ENCODE measurements at places on chromosomes 3 and 15. TPM values are rescaled to one million over a fixed set of nuclear protein-coding genes. Genes with fewer than 3 reads are reported as not detected.

GRCh38 chr3:50303013-50303815 is at the start of gene HYAL1:
Gene HYAL1, minus strand, starts transcription at chr3:50303574. Its CDS starts 618 bp downstream, at chr3:50302956.
- no peaks in the 10 kb centered on the region for H3K27me3 ChIP-seq
- peaks cover 15% of the 10 kb centered on the region for H3K36me3 ChIP-seq
- peak; percentile 84 for DNase-seq
- H3K4me1 ChIP-seq: peaks cover 53% of the 10 kb centered on the region
- H3K4me3 ChIP-seq: peak within 1 kb of the TSS; percentile 77
- peak within 1 kb of the TSS; percentile 97 for H3K27ac ChIP-seq

GRCh38 chr15:92324101-92324963 is 69.3 kb upstream of the ST8SIA2 start:
- H3K27ac ChIP-seq: no peak overlapping the region
- H3K27me3 ChIP-seq: no peaks in the 10 kb centered on the region
- no peaks in the 10 kb centered on the region for H3K36me3 ChIP-seq
- H3K4me1 ChIP-seq: peaks cover 18% of the 10 kb centered on the region
- no peak overlapping the region for H3K4me3 ChIP-seq
- DNase-seq: peak; percentile 20

SOX14 gene
- not detected for total RNA-seq

PRKAR2A gene
- total RNA-seq: 52.2 TPM

DNA sequence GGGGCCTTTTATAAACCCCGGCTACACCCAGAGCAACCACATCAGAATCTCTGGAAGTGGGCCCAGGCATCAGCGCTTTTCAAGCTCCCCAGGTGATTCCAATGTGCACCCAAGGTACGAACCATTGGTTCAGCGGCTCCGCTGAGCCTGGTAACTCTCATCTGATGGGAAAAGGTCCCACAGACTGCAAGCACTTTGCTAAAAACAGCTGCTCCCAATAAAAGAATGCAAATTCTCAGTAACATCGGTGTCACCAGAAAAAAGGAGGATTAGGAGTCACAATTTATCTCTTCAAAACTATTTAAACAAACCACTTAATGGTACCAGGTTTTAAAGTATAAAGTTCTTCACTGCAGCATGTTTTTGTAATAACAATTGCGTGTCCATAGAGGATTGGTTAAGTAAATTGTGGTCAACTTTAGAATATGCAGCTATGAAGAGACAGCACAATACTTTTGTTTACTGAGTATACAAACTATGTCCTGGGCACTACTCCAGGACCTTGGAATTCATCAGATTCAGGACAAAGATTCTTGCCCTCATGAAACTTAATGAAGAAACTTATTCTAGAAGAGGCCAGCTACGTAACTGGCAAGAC is 660.7 kb upstream of the ADAMTS9 start:
- DNase-seq: no peak
- no peak overlapping the region for H3K4me3 ChIP-seq
- H3K4me1 ChIP-seq: peaks cover 15% of the 10 kb centered on the region
- no peak overlapping the region for H3K27ac ChIP-seq
- no peaks in the 10 kb centered on the region for H3K36me3 ChIP-seq

DNA sequence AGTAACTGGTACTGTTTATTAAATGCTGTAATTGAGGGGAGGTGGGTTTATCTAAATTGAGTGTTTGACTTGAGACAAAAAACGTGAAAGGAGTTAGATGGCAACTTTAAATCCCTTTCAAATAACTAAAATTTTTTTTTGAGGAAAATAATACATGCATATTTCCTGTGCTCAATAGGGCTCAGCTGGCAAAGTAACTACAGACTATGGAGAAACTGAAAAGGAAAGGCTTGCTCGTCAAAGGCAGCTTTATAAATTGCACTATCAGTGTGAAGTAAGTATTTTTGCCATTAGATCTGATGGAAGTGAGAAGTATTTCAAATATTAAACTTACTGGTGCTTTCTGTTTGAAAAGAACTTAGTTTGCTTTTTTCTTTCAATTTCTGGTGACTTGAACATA is 72.2 kb downstream of the DZIP3 start:
- peaks cover 17% of the 10 kb centered on the region for H3K36me3 ChIP-seq
- H3K4me3 ChIP-seq: no peak overlapping the region
- H3K4me1 ChIP-seq: no peaks in the 10 kb centered on the region
- no peaks in the 10 kb centered on the region for H3K27me3 ChIP-seq
- H3K27ac ChIP-seq: no peak overlapping the region

DNA sequence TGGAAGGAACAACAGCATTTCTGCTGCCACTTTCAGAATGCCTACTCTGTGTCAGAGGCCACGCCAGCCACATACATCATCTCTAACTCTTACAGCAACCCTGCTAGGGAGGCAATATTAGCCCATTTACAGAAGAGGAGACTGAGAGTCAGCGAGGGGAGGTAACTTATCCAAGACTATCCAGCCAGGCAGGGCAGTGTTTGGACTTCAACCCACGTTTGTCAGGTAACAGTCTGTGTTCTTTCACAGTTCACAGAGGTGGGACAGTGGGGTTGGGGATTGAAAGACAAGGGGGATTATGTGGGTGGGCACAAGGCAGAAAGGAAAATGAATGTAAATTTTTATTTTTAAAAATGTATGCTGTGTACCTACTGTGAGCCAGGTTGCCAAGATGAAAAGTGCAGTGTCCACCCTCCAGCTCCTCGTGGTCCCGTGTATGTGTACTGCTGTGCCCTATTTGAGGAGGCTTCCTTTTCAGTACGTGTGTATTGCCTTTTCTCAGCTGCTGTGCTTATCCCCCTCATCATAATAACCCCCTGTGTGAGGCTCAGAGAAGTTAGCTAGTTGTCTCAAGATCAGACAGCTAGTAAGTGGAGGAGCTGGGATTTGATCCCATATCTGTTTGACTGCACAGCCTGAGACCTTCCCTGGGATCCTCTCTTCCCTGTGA is 16.5 kb upstream of the ATP2B2 start:
- peaks cover 63% of the 10 kb centered on the region for H3K27me3 ChIP-seq
- H3K36me3 ChIP-seq: no peaks in the 10 kb centered on the region
- peaks cover 25% of the 10 kb centered on the region for H3K4me1 ChIP-seq
- no peak overlapping the region for H3K27ac ChIP-seq
- no peak overlapping the region for H3K4me3 ChIP-seq

ROPN1 gene
- total RNA-seq: not detected

- peak overlapping the region; percentile 53 for H3K27ac ChIP-seq
- H3K27me3 ChIP-seq: no peaks in the 10 kb centered on the region
- H3K36me3 ChIP-seq: no peaks in the 10 kb centered on the region
- peak overlapping the region; percentile 9 for H3K4me3 ChIP-seq
Observed at GRCh38 chr15:59299929-59300617, 72.6 kb downstream of the MYO1E start.

DNA sequence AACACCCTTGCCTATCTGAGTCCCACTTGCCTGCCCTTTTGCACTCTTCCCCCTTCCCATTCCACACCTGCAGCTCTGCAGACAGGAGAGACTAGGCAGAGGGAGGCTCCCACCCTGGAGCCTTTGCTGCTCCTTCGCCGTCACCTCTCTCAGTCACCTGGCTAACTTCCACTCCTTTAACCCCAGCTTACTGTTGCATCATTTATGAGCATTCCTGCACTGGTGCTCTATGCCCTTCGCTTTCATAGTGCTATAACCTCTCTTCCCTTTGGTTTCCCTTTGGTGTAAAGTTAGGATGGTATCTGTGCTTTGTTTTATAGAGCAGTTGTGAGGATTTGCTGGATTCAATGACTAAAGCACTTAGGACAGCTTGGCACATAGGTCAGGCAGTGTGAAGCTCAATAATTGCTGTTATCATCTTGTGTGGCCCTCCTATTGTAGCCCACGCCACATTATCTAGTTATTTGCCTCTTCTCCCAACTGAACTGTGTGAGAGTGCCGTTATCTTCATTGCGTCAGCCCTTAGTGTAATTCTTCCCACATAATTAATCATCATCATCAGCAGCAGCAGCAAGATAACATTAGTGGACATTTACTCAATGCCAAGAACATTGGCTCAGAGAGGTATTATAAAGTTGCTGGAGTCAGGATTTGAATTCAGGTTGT is 253.9 kb downstream of the CACNA2D3 start:
- no peaks in the 10 kb centered on the region for H3K27me3 ChIP-seq
- no peak for DNase-seq
- H3K36me3 ChIP-seq: no peaks in the 10 kb centered on the region
- H3K4me3 ChIP-seq: no peak overlapping the region
- H3K4me1 ChIP-seq: peaks cover 18% of the 10 kb centered on the region

DNA sequence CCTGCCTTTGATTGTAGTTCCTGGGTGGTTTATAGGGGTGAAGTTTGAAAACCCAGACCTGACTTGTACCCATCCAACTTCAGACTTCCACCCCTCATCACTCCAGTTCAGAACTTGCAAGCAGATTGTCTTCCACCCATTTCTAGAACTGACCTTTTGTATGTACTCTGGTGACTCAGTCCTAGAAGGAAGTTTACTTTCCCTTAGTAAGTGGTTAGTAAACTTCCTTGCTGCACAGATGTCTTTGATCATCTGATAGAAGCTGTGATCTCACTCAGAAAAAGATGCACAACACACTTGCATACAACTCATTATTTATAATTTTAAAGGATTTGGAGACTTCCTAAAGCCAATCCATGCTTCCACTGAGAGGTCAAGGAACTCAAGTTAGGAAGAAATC is 368.0 kb downstream of the MFSD1 start:
- no peaks in the 10 kb centered on the region for H3K27me3 ChIP-seq
- peaks cover 6% of the 10 kb centered on the region for H3K4me1 ChIP-seq
- no peak overlapping the region for H3K27ac ChIP-seq
- DNase-seq: no peak
- no peaks in the 10 kb centered on the region for H3K36me3 ChIP-seq

RARB gene
- 15.6 TPM for total RNA-seq

- H3K4me3 ChIP-seq: peak overlapping the region; percentile 84
- peaks cover 13% of the 10 kb centered on the region for H3K27me3 ChIP-seq
- no peaks in the 10 kb centered on the region for H3K36me3 ChIP-seq
- H3K4me1 ChIP-seq: peaks cover 84% of the 10 kb centered on the region
- DNase-seq: no peak
- peak overlapping the region; percentile 87 for H3K27ac ChIP-seq
Observed at GRCh38 chr3:171457607-171458061, 2.6 kb downstream of the TNIK start.

EXD1 gene
- total RNA-seq: not detected

DNA sequence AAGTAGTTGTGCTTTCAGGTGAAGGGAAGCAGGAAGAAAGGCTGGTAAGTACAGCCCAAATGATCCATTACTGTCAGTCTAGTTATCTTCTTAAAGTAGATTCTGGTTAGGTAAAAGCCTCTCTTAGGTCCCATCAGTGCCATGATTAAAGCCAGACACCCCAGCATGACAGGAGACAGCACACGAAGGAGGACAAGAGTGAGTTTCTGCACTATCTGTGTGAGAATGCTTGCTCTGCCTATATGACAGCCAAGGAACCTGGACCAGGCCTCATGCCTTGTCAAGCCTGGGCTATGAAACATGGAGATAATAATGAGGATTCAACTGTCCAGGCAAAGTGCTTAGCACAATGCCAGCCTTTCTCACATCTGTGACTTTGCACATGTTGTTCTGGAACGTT is 13.5 kb upstream of the FILIP1L start:
- H3K4me3 ChIP-seq: no peak overlapping the region
- no peaks in the 10 kb centered on the region for H3K36me3 ChIP-seq
- H3K27me3 ChIP-seq: no peaks in the 10 kb centered on the region
- peak overlapping the region; percentile 53 for H3K27ac ChIP-seq

DUOX1 gene
- 0.80 TPM for total RNA-seq

DNA sequence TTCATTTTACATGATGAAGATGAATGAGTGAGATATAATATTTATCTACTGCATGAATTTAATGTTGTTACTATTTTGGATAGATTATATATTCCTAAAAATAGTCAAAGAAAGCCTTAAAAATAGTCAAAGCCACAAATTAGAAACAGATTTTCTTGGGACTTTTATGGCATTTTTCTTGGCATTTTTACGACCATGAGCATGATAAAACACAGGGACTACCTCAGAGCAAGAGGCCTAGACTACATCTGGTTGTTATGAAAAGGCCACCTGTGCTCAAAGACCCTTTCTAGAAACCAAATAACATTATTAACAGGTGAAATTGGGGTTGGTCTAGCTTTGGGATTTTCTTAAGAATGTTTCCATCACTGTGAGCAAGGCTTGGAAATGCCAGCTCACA is 281.0 kb downstream of the OXSM start:
- no peak overlapping the region for H3K4me3 ChIP-seq
- H3K27ac ChIP-seq: no peak overlapping the region
- H3K36me3 ChIP-seq: no peaks in the 10 kb centered on the region
- DNase-seq: no peak
- no peaks in the 10 kb centered on the region for H3K27me3 ChIP-seq

DNA sequence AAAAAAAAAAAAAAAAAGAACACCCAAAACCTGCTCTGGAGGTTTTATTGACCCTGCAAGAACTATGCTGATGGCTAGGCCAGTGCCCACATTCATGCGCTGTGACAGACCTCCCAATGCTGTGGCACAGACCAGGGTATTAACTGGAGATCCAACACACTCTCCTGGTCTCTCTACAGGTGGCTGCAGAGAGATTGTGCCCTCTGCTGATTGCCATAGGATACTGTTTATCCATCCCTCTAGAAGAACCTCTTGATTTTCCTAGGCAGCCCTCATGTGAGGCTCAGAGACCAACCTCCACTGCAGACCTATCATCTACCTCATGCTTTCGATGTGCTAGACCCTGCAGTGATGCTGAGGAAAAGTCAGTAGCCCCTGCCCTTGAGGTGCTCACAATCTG is 125.5 kb upstream of the TRIM42 start:
- H3K27ac ChIP-seq: no peak overlapping the region
- no peak for DNase-seq
- H3K36me3 ChIP-seq: no peaks in the 10 kb centered on the region
- H3K27me3 ChIP-seq: no peaks in the 10 kb centered on the region

- no peaks in the 10 kb centered on the region for H3K27me3 ChIP-seq
- H3K4me3 ChIP-seq: peak overlapping the region; percentile 87
- no peak for DNase-seq
- peaks cover 56% of the 10 kb centered on the region for H3K4me1 ChIP-seq
Observed at GRCh38 chr15:101295607-101296161, 636 bp upstream of the SNRPA1 start.

DAZL gene
- total RNA-seq: not detected

Measured in left ventricle myocardium inferior (tissue), 1 donor.